ENCODE measurements at places on chromosomes 13 and 19. TPM values are rescaled to one million over a fixed set of nuclear protein-coding genes. Genes with fewer than 3 reads are reported as not detected.

The COMP gene
- total RNA-seq, result not detected

The COX6B1 gene
- total RNA-seq, result 365 TPM

The MBD3L2 gene
- not detected for total RNA-seq

The NPHS1 gene
- total RNA-seq, result not detected

The SLC10A2 gene
- not detected for total RNA-seq

The TMEM91 gene
- total RNA-seq, result 6.3 TPM

The TNFAIP8L1 gene
- 33.1 TPM for total RNA-seq

The MUC16 gene
- not detected for total RNA-seq

The SERPINE3 gene
- total RNA-seq, result not detected

The TARM1 gene
- not detected for total RNA-seq

The SAE1 gene
- total RNA-seq, result 124 TPM

The KLC3 gene
- 0.19 TPM for total RNA-seq

The ZNF534 gene
- not detected for total RNA-seq

The TGDS gene
- total RNA-seq, result 11.3 TPM

The STXBP2 gene
- 28.8 TPM for total RNA-seq

The PLIN4 gene
- total RNA-seq, result under 0.01 TPM

The C19orf85 gene
- total RNA-seq, result not detected

The C19orf53 gene
- total RNA-seq, result 60.2 TPM

The ZNF723 gene
- total RNA-seq, result not detected

The KRTDAP gene
- total RNA-seq, result not detected

The AP3D1 gene
- 93.7 TPM for total RNA-seq

The PLK5 gene
- not detected for total RNA-seq

The ARHGEF7 gene
- total RNA-seq, result 137 TPM

Measured in endothelial cell of coronary artery (primary cell).